ENCODE measurements at places on chromosomes 12 and 14.

DNA sequence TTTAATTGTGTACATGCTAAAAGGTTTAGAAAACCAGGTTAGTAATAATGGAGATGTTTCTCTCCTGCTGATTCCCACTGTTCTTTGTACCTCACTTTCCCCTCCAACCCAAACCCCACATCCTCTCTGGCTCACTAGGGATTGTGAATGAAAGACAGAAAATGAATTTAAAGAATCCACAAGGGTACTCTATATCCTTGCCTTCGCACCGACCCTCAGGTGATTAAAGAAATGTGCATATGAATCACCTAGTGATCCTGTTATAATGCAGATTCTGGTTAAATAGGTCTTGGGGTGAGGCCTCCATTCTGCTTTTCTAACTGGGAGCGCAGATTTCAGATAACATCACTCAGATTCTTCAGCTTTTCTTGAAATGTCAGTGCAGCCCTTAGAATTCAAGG lies 84.3 kb upstream of the OTX2 start:
- DNase-seq: no peak

DNA sequence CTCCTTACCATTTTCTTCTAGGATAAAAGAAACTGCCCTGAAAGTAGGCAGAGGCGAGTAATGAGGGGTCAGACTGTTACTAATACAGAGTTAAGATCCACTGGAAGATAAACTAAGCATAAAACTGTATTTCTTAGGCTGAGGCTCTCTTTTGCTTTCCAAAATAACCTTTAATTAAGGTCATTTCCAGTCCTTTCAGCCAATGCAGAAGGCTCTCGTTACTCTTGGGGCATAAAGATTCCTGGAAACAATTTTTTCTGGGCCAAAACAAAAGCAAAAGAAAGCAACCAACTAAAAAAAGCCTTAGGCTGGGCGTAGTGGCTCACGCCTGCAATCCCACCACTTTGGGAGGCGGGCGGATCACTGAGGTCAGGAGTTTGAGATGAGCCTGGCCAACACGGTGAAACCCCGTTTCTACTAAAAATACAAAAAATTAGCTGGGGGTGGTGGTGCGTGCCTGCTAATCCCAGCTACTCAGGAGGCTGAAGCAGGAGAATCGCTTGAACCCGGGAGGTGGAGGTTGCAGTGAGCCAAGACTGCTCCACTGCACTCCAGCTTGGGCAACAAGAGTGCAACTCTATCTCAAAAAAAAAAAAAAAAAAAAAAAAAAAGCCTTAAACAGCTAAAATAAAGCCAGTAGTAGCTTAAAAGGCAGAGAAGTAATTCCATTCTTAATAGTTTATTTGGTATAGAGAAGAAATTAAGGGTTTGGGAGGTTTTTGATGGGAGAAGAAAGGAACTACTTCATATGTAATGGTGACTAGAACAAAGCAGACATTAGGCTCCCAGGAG lies 68.9 kb upstream of the STAC3 start:
- DNase-seq: no peak

GRCh38 chr12:19154686-19155085 lies 25.2 kb downstream of the PLEKHA5 start:
- DNase-seq: no peak

- DNase-seq: no peak
These were observed 210.5 kb downstream of the FOXN3 start for GRCh38 chr14:89206389-89207031.

DNA sequence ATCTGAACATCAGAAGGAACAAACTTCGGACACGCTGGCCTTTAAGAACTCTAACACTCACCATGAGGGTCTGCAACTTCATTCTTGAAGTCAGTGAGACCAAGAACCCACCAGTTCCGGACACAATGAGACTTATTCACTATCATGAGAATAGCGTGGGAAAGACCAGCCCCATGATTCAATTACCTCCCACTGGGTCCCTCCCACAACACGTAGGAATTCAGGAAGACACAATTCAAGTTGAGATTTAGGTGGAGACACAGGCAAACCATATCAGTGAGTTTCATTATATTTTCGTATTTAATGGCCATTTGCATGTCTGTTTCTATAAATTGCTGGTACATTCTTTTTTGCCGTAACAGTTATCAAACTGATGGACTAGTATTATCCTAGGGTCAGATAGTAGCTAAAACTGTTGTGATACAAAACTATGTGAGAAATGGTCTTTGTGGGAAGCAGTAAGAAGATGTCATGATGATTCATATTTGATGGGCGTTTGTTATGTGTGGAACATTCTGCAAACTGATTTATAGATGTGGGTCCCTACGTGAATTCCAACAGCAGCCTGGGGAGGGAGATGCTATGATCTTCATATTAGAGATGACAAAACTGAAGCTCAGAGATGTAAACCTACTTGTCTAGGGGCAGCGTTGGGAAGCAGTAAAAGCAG lies 282.4 kb upstream of the TMEM132C start:
- no peak for DNase-seq

- DNase-seq: no peak
These were observed 68.5 kb downstream of the FBXO34 start for GRCh38 chr14:55339770-55340169.

DNA sequence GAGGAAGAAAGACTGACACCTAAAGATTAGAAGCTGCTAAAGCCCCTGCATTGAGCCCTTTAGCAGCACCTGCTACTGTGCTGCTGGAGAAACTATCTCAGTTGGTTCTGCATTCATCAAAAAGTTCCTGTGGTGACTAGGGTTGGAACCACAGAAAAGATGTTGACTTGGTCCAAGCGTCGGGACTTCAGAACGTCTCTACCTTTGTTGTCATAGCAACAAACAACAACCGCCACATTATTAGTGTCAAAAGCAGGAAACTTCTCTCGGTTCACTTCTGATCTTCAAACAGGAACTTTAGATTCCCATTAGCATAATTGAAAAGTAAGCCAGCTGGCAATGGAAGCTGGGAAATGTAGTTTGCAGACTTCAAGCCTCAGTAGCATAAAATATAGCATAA lies 368.0 kb downstream of the SEC23A start:
- no peak for DNase-seq

GRCh38 chr12:80714055-80714454 lies 2.7 kb upstream of the MYF5 start:
- no peak for DNase-seq

DNA sequence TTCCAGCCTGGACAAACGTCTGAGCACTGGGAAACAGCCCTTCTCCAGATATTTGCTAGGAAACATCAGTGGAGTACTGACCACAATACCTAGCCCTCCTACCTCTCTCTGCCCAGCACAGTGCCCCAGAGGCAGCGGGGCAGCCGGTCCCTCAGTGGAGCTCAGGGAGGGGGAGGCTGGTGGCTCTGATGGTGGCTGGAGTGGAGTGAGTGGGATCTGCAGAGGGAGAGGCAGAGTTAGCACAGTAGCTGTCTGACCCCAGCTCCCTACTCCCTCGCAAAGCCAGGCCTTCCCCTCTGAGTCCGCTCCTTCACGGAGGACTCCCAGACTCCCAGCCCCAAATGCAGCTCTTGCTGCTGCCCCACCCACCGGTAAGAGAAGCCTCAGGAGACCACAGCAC lies 30.0 kb downstream of the NCKAP5L start:
- DNase-seq: no peak

DNA sequence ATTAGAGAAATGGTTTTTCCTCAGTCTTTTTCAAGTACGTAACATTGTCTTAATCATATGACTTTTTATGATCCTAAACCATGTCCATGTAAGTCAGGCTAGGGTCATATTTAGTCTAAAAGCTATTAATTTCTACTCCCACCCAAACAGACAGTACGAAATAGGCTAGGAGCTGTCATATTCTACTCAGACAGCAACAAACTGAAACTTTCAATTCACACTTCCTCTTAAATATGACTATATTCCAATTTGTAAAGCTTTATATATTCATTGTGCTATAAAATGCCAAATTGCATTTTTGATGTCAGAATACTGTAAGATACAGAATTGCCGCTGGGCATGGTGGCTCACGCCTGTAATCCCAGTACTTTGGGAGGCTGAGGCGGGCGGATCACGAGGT lies 3.5 kb downstream of the NUP37 start:
- no peak for DNase-seq

DNA sequence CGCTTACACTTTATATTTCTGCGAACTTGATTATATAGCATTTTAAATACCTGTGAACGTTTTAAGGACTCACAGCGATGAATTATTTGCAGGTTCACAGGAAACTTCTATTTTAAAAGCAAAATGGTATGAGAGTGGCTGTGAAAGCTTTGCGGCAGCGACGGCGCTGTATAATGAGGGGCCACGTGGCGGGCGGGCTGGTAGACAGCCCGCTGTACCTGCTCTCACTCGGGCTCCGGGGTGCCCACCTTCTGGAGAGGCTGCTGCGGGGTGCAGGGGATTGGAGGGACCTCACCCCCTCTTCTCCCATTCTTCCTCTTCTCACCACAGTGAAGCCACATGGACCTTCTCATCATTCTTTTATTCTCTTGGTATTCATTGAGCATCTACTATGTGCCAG lies 164.2 kb upstream of the MYL2 start:
- no peak for DNase-seq

DNA sequence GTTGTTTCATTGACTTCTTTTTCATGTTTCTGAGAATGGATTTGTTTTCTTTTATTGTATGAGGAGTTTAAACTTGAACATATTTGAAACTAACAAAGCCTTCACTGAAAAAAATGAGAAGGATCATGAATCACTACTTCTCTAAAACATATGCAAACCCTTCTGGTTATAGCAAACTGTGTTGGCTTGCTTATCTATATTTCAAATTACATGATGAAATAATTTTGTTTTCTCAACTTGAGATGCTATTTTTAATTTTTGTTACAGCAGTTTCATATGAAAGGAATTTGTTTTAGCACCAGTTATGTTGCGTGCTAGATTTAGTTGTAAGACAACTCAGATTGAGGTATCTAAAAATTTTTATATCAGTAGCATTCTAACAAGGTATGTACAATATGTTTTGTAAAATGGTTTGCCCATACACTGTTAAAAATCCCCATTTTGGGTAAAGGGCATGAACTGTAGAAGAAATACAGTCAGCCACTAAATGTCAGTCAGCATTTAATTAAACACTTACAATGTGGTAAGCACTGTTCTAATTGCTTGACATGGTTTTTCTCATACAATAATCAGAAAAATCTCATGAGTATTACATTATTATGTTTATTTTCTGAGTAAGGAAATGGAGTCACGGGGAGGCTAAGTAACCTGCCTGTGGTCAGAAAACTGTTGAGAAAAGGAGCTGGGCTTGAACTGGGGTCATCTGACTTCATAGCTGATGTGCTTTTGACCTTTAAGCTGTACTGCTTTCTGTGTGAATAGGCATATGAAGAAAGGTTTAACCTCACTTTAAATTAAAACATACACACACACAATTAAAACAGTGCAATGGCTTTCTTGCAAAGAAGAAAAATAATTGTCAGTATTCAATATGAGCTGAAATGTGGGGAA lies 105.7 kb downstream of the PLEKHA5 start:
- no peak for DNase-seq

DNA sequence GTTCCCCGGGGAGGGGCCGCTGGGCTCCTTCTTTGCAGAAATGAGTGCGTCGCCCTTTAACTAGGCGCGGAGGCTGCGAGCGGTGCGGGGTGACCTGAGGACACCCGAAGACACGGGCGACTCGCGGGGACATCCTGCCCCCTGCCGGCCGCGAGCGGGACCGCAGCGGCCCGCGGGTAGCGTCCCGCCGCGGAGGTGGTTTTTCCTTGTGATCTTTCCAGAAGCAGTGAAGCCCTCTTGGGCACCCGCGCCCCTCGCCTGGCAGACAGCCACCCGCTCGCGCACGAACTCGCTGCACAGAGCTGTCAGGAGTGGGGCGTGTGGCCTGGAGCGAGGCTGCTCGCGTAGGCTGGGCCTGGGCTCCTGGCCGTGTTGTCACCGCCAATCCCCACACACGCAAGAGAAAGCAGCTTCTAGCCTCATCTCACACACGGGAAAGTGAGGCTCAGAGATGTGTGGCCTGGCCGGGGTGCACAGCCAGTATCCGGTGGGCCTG lies 67.2 kb downstream of the DIO3 start:
- DNase-seq: peak; percentile 73

DNA sequence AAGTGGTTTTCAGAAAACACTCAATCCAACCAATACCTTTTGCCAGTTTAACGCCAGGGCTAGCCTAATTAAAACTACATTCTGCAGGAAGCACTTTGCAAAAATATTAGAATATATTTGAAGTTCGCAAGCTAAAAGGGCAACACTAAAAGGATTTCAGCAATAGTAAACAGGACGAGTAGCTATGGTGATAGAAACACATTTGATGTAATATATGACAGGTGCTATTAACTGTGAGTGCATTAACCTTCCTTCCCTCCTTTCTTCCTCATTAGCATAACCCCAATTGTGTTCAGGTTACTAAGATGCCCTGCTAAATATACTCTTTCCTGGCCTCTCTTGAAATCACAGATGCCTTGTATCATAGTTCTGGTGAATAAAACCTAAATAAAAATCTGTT lies 85.6 kb upstream of the TMCC3 start:
- DNase-seq: no peak

- no peak for DNase-seq
These were observed at the start of gene SPX for GRCh38 chr12:21526053-21526452. TSS of gene SPX (plus strand) at chr12:21526296. CDS start at chr12:21526473, 177 bp downstream.

DNA sequence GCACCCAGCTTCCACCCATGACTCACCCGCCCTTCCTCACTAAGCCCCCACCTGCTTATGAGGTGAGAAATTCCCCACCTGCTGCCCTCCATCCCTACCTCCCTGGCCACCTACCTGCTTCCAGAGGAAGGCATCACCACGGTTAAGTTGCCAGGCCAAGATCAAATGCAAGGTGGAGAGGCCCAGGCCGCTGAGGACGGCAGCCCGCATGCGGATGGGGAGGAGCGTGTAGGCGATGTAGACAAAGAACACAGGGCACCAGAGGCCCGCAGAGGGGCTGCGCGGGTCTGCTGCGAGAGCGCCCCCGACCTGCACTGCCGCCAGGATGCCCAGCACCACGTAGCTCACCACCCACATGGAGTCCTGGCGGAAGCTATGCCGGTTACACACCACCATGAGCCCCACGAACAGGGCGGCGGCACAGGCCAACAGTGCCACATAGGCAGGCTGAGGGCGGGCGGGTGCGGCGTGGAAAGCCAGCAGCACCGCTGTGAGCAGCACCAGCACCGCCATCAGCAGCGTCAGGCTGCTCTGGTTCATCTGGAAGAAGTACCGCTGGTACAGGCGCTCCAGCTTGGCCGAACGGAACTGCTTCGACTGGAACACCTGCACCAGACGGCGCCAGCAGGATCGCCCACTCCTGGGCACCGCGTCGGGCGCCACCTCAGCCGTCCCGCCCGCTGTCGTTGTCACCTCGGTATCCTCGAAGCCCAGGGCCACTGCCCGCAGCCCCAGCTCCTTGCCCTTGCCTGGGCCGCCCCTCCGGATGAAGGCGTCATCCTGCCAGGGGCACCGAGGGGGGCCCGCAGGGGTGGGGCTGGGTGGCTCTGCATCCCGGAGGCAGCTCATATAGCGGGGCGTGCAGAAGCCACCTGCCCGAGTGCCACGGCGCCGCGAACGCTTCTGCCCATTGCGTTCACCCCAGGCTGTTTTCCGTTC lies 6.2 kb downstream of the ADCY6 start:
- DNase-seq: no peak

Measured in activated T-cell treated with anti-CD3 and anti-CD28 coated beads for 48 hours (primary cell).